Aorta (tissue), 5 donors: ENCODE measurements at places on chromosomes 6 and 20. TPM values are rescaled to one million over a fixed set of nuclear protein-coding genes. Genes with fewer than 3 reads are reported as not detected.

Gene RNASET2
- 64.8 TPM for total RNA-seq

Gene ID4
- 111 TPM for total RNA-seq

DNA sequence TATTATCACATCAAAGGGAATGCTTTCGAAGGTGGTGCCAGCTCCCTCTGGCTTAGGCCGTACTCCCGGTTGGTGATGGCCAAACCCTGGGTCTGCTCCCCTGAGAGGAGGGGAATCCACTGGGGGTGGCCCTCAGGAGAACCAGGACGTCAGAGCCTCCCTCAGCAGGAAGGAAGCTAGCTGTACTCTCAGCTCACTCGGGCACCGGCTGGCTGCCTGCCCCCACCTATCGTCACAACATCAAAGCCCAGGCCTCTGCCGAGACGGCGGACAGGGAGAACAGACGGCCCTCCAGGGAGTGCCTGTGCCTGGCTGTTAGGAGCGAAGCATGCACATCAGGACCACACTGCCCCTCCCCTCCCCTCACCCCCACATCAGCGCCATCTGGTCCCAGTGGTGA is 9.2 kb upstream of the PGC start:
- DNase-seq = peak; percentile 46

Gene PACSIN1
- total RNA-seq = 0.84 TPM

Gene CTAGE9
- not detected for total RNA-seq

Gene EEF1E1
- 17.1 TPM for total RNA-seq

DNA sequence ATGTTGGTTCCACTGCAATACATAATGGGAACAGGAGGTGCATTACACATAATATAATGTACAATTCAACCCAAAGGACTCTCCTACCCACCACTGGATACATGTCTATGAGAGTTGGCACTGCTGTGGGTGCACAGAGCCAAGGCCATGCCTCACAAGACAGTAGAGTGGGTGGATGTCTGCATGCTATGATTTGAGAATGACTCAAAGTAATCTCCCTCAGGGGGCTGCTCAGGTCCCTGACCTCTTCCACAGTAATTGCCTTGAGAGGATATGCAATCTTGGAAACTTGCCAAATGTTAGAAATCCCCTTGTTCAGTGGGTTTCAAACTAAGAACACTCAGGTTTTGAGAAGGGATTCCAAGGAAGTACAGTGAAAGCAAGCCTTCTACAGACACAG is 79.0 kb downstream of the ANKEF1 start:
- no peak for DNase-seq

GRCh38 chr6:5512422-5512821 is 251.1 kb downstream of the FARS2 start:
- DNase-seq = no peak
